ENCODE measurements at places on chromosomes 2 and 18.

GRCh38 chr2:181022652-181023051, 42.2 kb downstream of the UBE2E3 start:
- no peak for DNase-seq

GRCh38 chr2:33180915-33181314, 234.2 kb downstream of the LTBP1 start:
- DNase-seq, result no peak

- DNase-seq, result no peak
These were observed 881.8 kb downstream of the SLC4A3 start for GRCh38 chr2:220509096-220509757.

DNA sequence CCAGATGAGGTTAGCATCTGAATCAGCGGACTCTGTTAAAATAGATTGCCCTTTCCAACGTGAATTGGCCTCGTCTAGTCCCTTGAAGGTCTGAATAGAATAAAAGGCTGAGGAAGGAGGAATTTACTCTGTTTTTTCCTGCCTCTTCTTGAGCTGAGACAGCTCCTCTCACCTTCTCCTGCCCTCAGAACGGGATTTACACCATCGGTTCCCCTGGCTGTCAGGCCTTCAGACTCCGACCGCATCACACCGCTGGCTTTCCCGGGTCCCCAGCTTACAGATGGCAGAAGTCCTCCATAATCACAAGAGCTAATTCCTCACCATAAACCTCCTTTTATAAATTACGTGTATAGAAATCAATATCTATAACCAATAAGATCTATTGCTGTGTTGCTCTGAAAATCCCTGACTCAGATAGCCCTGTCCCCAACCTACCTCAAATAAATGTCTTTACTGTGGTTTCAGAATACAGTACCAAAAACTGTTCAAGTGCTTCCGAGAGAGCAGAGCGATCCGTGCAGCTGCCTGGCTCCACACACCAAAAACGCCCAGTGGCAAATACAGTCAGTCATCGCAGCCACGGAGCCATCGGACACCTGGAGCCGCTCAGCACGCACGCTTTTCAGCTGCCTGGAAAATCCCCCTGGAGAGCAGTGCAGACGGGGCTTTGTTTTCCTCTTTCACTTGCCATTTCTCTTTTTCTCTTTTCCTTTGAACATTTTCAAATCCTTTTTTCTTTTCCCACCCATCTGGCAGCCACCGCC, 196.9 kb downstream of the NRP2 start:
- DNase-seq, result no peak

- no peak for DNase-seq
These were observed 26.8 kb upstream of the NABP1 start for GRCh38 chr2:191650896-191651773.

DNA sequence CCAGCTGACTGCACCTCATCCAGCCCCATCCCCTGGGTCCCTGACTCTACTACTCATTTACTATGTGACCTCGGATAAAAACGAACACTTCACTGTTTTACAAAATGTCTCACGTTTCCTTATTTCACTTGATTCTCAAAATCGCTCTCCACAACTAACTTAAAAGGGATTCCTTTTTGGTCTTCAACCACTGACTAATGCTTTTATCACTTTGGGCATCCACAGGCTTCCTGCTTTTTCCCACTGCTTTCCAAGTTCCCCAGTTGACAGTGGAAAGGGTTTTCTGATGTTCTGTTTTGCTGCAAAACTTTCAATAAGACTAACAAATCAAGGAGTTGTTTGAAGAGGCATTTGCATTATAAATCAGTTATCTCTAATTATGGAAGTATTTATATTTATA, 24.1 kb downstream of the EIF2AK3 start:
- no peak for DNase-seq

- DNase-seq, result no peak
These were observed 45.9 kb downstream of the ZEB2 start for GRCh38 chr2:144474017-144474416.

GRCh38 chr2:134670955-134671354, 47.8 kb downstream of the TMEM163 start:
- no peak for DNase-seq

- no peak for DNase-seq
These were observed 290.5 kb downstream of the CLIP4 start for GRCh38 chr2:29405707-29406106.

DNA sequence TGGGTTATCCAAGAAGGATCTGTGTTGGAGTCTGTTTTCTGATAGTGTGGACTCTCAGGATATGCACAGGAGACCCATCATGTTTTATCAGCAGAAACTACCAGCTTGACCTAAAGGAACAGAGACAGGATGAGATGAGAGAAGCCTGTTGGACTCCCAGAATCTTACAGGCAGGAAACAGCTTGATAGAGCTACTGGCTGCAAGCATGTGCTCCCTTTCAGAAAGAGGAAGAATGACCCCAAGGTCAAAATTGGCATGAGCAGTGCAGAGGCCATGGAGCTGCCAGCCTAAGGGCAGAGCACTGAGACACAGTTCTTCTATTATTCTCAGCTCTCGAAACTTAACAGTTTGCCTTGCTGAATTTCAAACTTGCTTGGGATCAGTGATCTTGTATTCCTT, 135.2 kb upstream of the NFATC1 start:
- no peak for DNase-seq

- peak; percentile 53 for DNase-seq
These were observed 46.8 kb downstream of the MRPS5 start for GRCh38 chr2:95074663-95075439.

- DNase-seq, result no peak
These were observed 435 bp downstream of the ZNF532 start for GRCh38 chr18:58865033-58865590.

GRCh38 chr18:50819027-50819727, 639 bp downstream of the MRO start:
- DNase-seq, result no peak

- DNase-seq, result no peak
These were observed 6.2 kb downstream of the GLI2 start for GRCh38 chr2:120741571-120742561.

DNA sequence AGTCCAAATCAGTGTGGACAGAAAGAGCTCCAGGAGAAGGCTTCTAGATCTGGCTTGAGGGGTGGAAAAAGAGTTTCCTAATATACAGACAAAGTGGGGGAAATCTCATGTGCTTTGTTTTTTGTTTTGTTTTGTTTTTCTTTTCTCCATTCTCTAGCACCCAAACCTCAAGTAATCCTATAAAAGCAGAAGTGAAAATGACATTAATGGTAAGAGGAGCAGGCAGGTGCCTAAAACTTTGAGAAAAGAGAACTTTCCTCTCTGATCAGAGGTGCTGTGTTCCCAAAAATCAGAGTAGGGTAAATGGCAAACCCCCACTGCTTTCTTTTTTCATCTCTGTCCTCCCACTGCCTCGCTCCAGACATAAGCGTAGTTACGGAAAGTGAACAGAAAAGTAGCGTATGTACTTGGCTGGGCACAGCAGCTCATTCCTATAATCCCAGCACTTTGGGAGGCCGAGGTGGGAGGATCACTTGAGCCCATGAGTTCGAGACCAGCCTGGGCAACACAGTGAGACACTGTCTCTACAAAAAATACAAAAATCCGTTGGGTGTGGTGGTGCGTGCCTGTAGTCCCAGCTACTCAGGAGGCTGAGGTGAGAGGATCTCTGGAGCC, 77.8 kb downstream of the FAM161A start:
- DNase-seq, result no peak

- DNase-seq, result no peak
These were observed 638.0 kb upstream of the ZEB2 start for GRCh38 chr2:145157741-145158591.

DNA sequence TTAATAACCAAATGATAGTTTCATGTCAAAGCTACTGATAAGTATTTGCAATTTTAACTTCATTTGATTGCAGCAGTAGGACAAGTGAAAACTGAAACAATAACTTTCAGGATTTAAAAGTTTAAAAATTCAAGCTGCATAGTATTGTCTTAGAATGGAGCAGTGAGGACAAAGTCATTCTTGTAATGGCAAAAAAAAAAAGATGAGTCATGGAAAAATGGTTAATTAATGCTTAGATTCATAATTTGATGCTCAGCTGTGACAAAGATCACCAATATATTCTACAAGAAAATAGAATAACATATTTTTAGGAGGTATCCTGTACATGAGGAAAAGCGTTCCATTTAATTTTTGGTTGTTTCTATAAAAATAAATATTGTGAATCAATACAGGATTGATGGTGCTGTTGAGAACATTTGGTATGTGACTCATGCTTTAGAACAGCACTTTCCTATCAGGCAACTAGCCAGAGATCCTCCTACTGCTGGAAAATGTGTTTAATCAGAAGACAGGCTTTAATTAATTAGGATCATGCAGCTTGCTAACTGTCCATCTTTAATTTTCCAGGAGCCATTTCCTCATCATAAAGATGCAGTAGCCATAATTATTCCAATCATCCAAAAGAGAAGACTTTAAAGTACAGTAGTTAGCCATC, 239.0 kb upstream of the MMADHC start:
- DNase-seq, result no peak

DNA sequence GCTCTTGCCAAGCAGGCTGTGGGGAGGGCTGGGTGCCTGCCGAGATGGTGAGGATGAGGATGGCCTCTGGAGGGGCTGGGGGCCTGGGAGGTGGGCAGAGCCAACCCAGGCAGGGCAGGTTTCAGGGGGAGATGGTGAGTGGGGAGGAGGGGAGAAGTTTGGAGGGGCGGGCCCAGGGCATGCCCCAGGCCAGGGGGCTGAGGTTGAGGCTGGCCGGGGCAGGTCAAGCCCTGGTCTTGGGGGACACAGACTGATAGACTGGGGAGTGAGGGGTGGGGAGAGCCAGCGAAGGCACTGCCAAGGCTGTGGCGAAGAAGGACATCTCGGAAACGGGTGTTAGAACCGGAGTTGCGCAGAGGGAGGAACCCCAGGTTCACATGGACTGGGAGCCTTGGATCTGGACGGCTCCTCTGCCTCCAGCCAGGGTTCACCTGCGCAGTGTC, 12.6 kb downstream of the CAPN10 start:
- DNase-seq, result no peak

GRCh38 chr2:174263997-174264396, 15.7 kb upstream of the OLA1 start:
- DNase-seq, result no peak

DNA sequence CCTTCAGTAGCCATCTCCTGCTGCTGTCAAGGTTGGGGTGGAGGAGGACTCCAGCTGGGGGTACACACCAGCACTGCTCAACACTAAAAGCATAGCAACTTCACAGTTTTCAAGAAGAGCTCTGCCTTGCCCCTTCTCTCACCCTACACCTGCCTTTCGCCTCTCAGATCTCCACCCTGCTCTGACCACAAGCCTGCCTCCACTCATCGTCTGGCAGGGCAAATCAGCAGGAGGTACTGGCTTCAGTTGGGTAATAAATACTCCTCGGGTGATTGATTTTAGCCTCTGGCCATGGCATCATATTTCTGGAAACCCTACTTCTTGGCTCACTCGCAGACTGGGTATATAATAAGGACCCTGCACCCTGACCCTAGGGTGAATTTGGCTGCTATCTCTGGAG, 3.1 kb upstream of the PRKAG3 start:
- DNase-seq, result no peak

GRCh38 chr2:58497168-58497567, 256.0 kb upstream of the FANCL start:
- DNase-seq, result no peak

DNA sequence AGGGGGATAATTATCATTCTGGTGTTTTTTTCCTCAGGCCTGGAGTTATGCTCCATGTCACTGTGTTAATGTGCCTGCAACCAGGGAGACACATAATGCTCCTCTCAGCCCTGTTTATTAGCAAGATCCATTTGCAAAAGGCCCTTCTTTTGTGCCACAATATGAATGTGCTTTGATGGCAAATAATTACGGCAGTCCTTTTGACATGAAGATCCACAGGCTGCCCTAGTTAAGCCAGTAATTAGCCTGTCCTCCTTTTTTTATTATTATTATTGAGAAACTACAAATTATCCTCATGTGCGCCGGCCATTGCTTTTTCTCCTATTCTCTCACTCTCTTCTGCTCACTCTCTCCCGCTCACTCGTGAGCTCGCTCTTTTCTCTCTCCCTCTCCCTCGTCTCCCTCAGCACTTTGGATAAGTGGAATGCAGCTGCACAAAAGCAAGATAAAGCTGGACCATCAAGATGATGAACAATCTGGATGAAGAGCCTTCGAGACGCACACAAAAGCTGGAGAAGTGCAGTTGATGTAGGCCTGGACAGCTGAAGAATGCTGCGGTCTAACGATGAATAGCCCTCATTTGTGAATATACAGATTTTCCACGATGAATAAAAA, 762.3 kb downstream of the BCL11A start:
- no peak for DNase-seq

- DNase-seq, result no peak
These were observed 129.9 kb downstream of the TANC1 start for GRCh38 chr2:159098361-159098760.

GRCh38 chr18:23990474-23991410, 23.8 kb upstream of the TTC39C start:
- DNase-seq, result no peak

DNA sequence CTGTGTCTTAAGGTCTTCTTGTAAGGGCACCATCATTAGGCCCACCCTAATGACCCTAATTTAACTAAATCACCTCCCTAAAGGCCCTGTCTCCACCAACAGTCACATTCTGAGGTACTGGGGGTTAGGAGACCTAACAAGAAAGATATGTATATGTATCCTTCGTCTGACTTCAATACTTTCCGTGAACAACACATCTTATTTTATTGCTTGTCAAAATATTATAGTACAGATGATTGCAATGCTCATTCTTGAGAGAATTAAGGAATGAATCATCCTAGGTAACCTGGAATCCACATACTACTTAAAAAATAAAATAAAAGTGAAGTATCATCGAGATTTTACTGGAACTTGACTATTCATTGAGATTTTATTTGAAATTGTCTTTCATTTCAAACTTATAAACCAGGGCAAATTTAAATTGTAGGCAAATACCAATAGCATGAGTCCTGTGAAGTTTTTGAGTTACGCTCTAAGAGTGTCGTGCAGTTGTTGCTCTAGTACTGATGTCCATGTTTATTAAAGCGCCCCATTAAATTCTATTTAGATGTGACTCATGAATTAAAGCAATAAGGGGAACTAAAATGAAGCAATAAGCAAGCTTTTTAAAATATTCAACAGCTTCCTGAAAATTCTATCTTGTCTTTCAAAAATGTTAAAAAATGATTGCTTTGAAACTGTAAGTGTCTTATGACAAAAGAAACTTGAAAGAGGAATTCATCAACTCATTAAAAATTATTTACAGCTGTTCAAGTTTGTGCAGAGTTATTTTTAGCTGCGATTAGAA, 40.0 kb downstream of the CCDC102B start:
- DNase-seq, result no peak

GRCh38 chr2:42930025-42930581, 137.7 kb upstream of the HAAO start:
- no peak for DNase-seq

DNA sequence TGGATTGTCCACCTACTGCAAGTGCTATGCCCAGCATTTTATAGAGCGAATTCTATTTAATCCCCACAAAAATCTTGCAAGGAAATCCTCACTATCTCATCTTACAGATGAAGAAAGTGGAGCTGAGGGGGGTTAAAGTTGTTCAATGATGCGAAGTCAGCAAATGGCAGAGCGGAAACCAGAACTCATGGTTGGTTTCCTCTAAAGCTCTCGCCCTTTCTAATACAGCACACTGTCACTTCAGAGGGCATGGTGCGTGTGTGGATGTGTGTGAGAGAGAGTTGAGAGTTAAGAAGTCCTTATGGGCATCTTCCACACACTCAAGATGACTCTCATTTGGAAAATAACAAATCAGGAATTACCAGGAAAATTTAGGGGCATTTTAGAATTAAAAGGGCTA, 78.4 kb downstream of the TGFA start:
- DNase-seq, result no peak
